Activated CD4-positive, alpha-beta T cell treated with anti-CD3 and anti-CD28 coated beads, Interleukin-2, amount 50 U/mL, for 48 hours (primary cell): ENCODE measurements at places on chromosomes 1 and 21.

DNA sequence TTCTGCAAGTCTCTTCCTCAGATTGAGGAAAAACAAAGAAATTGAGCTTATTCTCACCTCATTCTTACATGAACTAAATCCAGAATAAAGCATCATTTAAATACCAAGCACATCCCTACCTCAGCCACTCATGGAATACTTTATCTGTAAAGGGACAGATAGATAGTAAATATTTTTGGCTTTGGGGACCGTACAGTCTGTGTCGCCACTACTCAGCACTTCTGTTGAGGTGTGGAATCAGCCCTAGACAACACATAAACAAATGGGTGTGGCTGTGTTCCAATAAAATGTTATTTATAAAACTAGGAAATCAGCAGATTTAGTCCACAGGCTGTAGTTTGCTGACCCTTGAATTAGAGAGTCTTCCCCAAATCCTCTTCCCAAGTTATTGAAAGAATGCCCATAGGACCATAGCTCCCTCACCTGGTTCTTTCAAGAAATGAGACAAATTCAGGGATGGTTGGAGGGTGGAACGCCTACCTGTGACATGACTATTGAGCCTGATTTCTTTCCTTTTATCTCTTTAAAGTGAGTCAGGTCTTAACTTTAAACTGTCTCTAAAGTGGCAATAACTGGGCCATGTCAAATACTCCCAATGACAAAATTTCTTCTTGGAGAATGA, 878.5 kb downstream of the USP25 start:
- no peak for DNase-seq

- no peak for DNase-seq
Observed at GRCh38 chr1:194047206-194047605, 860.8 kb upstream of the B3GALT2 start.

DNA sequence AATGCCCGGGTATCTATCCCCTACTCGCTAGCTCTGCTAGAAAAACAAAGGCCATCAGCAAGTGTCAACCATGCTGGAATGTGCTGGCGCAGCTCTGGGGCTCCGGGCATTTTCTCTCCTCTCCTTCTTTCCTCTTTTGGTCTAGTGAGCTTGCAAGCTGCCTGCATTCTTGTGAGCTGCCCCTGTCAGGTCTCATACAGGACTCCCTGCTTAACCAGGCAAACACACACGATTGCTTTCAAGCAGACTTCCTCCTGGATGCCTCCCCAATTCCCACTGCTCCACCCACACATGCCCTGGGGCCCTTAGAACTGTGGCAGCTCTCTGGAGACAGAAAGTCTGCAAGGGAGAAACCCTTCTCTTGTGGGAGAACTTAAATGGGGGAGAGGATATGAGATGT, 35.7 kb upstream of the SUCO start:
- DNase-seq, result no peak

- DNase-seq, result no peak
Observed at GRCh38 chr1:49765034-49765433, 258.7 kb downstream of the AGBL4 start.

DNA sequence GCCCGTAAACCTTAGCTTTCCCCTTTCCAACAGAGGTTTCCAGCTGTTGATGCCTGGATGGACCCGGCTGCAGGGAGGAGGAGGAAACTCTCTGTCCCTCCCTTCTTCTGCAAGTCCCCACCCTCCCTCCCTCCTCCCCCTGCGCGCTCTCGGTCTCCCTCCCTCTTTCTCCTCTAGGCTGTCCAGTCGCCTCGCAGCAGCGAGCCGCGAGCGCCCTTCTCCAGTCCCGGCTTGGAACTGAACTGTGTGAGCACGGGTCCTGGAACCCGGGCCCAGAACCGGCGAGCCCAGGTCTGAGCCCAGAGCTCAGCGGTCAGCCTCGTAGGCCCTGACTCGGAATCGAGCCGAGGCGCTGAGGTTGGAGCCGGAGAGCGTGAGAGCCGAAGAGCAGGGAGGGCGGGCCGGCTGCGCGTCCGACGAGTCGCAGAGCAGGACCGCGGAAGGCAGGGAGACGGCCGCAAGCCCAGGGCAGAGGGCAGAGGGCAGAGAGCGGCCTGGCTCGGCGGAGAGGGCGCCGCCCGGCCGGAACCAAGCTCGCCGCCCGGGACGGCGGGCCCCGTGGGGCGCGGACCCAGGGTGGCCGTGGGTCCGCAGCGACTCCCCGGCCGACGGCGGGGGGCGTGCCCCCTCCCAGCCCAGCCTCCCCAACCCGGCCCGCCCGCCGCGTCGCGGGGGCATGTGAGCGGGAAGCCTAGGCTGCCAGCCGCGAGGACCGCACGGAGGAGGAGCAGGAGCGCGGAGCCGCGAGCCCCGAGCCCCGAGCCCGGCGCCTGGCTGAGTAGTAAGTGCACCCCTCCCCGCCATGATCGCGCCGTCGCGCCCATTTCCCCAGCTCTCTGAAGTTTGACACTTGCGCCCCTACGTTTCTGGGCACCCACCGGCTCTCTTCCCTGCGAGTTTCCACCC, at the start of gene SOX13:
Gene SOX13 (plus strand): TSS at position 185 of the 906 bp plus-strand sequence. CDS start 39,801 bp downstream, outside the sequence.
- peak; percentile 46 for DNase-seq

- no peak for DNase-seq
Observed at GRCh38 chr1:115982400-115982799, 6.1 kb downstream of the SLC22A15 start.

DNA sequence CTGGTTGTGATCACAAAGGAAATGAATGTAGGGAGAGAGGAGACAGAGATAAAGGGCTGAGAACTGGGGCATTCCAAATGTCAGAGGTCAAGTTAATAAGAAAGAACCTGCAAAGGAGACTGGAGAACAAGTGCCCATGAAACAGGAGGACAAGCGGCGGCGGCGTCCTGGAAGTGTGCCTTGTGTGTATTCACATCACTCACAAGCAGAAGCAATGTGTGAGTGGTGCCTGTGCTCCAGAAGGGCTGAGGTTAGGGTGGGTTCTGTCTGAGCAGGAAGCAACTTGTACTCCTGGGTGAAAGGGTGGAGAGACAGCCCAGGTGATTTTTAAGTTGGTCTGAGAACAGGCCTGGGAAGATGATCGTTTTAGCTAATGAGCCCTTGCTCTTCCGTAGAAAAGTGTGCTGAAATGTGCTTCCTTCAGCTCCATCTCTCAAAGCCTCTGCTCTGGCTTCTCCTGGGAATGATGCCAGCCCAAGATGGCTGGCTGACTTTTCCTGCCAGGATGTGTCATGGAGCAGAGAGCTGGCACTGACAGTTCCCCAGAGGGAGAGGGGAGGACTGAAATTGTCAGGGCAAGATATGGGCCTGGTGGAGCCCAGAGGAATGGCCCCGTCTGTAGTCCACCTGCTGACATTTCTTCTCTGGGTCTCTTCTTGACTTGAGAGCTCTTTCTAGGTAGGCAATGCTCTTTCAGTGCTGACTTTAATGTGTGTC, 25.1 kb upstream of the PLEKHA6 start:
- no peak for DNase-seq

GRCh38 chr1:1858382-1859086, 32.4 kb downstream of the GNB1 start:
- no peak for DNase-seq

GRCh38 chr1:240998441-240999015, 358.5 kb downstream of the RGS7 start:
- no peak for DNase-seq

- no peak for DNase-seq
Observed at GRCh38 chr1:177817937-177818875, 151.7 kb downstream of the SEC16B start.

- DNase-seq, result no peak
Observed at GRCh38 chr1:106793651-106794050, 262.8 kb upstream of the PRMT6 start.

- no peak for DNase-seq
Observed at GRCh38 chr1:93374334-93375106, 28.8 kb downstream of the DR1 start.

DNA sequence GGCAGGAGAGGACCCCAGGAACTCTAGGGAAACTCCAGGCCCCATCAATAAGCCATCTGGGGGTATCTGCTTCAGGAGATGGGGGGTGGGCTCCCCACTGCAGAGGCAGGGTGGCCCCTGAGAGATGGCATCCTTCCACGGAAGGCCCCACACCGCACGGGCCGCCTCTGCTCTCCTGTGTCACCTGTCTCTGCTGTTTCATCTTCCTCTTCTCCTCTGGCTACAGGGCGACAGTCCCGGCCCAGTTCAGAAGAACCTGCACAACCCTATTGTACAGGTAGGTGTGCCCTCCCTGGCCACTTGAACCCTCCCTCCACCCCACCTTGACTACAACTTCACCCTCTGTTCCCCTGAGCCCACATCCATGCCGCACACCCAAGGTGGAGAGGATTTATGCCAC, 90.2 kb upstream of the TMEM51 start:
- DNase-seq, result no peak

DNA sequence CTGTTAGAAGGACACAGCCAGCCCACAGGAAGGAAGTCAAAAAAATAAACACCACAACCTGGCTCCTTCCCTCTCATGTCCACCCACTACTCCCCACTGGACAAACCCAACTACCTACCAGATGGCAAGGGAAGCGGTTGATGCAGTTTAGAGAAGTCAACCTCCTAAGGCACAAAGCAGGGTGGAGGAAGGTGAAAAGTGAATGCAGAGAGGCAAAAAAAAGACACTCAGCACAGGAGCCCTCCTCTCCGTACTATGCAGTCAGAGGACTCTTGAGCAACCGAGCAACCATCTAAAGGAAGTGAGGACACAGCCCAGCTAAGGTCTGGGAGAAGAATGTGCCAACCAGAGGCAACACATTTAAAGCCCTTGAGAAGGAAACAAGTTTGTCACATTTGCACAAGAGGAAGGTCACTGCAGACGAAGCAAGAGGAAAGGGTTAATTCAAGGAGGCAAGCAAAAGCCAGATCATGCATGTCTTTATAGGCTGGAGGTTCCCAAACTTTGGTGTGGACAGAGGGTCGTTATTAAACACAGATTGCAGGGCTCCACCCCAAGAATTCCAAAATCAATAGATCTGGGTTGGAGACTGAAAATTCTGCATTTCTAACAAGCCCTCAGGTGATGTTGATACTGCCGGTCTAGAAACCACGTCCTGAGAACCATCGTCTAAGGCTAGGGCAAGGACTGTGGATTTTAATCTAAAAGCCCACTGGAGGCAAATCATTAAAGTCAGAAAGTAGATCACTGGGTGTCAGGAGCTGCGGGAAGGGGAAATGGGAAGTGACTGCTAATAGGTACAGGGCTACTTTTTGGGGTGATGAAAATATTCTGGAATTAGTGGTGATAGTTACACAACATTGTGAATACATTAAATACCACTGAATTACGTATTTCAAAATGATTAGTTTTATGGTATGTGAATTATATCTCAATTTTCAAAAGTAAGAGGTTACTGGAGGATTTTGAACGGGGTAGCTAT, 19.7 kb downstream of the TP53BP2 start:
- no peak for DNase-seq

DNA sequence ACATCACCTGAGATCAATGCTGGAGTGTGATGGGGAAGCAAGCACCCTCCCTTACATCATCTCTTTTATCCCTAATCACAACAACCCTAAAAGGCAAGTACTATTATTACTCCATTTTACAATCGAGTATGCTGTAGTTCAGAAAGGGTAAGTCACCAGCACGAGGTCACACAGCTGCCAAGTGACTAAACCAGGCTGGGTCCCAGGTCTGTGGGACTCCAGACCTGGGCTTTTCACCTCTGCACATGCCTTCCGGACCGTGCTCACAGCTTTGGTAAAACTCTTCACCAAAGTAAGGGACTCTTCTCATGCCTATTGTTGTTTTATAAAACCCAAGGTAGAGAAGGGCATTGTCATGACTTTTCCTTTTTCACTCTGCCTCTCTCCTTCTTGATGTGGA, 130.9 kb downstream of the DMRTB1 start:
- DNase-seq, result no peak

GRCh38 chr1:203186446-203187303, at the start of gene CHI3L1:
Gene CHI3L1, minus strand, starts transcription at chr1:203186704. Its CDS starts 81 bp downstream, at chr1:203186623.
- no peak for DNase-seq

DNA sequence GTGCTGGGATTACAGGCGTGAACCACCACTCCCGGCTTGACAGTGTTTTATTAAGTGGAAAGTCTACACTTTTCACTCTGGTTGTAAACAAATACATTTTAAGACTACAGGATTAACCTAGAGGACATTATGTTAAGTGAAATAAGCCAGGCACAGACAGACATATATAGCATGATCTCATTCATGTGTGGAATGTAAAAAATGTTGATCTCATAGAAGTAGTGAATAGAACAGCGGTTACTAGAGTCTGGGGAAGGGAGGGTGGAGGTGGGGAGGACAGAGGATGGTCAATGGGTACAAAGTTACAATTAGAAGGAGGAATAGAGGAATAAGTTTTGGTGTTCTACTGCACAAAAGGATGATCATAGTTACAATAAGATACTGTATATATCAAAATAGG, 16.9 kb downstream of the CTH start:
- no peak for DNase-seq

- DNase-seq, result no peak
Observed at GRCh38 chr1:234123867-234124266, 219.4 kb downstream of the SLC35F3 start.

- peak; percentile 39 for DNase-seq
Observed at GRCh38 chr1:193104502-193104906, 710 bp downstream of the GLRX2 start.
